ENCODE measurements at places on chromosomes 11 and 22. TPM values are rescaled to one million over a fixed set of nuclear protein-coding genes. Genes with fewer than 3 reads are reported as not detected.

Gene NUP160
- total RNA-seq: 33.7 TPM

- DNase-seq: no peak
Measured at GRCh38 chr22:28394513-28395110, 285.0 kb downstream of the TTC28 start.

DNA sequence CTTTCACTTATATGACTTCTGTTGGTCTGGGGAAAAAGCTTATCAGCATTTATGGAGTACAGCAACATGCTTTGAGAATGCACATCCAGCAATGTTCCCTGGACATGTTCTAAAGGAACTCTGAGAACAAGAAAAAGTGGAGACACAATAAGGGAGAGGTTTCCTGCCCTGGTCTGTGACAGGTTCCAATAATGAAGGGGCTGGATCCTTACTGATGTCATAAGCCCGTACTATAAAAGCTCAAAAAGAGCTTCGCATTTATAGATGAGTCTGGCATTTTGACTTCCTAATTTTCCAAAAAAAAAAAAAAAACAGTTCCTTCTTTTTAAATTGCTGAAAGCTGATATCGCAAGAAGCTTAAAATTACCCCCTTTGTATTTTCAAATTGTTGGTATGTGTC lies 129.1 kb downstream of the MPPED2 start:
- no peak for DNase-seq

DNA sequence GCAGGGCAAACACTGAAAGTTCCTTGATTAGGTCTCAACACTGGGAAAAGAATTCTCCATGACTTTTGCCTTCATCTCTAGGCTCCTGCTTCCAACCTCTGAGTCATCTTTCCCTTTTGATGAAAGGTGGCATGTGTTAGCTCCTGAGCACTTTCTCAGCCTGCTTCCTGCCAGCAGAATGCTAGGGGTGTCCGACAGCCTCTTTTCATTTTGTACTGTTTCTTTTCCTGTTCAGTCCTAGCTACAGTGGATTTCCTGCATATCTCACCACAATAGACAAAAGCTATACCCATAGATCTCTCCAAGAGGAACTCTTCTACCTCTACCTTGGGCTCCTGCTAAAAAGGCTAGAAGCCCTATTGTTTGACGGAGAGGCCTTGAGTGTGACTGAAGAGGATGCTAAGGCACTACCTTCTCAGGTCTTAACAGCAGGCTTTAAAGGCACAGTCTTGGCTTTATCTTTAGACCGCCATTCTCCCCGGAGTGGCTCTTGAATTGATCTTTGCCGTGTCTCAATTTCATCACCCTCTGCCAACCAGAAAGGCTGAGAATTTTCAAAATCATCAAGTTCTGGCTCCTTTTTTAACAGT lies 145.5 kb downstream of the RBFOX2 start:
- DNase-seq: no peak

- DNase-seq: no peak
Measured at GRCh38 chr11:101336858-101337257, 207.2 kb upstream of the PGR start.

Gene LRRC74B
- total RNA-seq: under 0.01 TPM

Gene SYCE3
- 0.54 TPM for total RNA-seq

- no peak for DNase-seq
Measured at GRCh38 chr11:41256041-41256440, 203.4 kb downstream of the LRRC4C start.

Gene TRIM49B
- not detected for total RNA-seq

DNA sequence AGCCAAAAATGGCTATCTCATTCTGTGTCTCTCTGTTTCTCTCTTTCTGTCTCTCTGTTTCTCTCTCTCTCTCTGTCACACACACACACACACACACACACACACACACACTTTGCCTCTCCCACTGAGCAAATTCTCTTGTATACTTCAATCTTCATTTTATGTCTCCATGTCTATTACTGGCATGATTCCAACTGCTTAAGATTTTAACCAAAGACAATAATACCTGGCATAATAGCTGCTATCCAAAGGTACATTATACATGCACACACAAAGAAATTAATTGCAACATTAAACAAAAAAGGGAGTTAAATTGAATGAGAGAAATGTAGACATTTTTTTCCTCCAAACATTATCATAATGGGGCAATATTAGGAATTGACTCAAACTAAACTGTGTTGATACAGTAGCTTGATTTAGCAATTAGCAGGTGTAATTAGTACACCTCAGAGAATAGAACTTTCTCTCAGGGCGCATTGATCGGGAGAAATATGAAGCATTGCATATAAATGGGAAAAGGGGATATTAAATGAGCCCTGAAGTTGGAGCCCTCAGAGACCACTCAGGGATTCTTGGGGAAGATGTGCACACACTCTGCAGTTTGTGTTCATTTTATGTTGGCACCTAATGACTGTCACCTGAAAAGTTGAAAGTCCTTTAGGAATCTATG lies 17.4 kb upstream of the SLC1A2 start:
- no peak for DNase-seq

GRCh38 chr11:128895526-128895925 lies 4.4 kb downstream of the KCNJ5 start:
- no peak for DNase-seq

- DNase-seq: no peak
Measured at GRCh38 chr22:33564683-33565082, 355.6 kb downstream of the LARGE1 start.

Gene CD3D
- 0.27 TPM for total RNA-seq

GRCh38 chr22:40030758-40031095 lies 36.0 kb downstream of the FAM83F start:
- no peak for DNase-seq

DNA sequence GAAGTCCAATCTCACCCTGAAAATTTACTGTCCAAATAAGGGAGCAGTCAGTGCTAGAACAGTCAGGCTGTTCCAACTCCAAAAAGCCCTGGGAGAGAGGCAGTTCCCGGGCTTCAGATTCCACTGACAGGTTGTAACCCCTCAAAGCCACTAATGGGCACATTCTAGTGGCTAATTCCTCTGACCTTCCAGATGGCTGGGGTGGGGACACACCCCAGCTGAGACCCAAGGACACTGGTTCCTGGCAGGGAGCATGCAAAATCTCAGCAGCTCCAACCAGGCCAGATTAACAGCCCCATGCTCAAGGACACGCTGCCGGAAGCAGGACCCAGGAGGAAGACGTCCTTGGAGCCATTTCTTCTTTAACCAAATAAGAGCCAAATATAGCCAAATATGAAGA lies 92.7 kb downstream of the RPL27A start:
- DNase-seq: no peak

Gene RNF215
- total RNA-seq: 14.0 TPM

- no peak for DNase-seq
Measured at GRCh38 chr11:17641792-17642350, 77.5 kb upstream of the MYOD1 start.

GRCh38 chr22:30289141-30289979 lies at the start of gene CASTOR1:
CASTOR1 (minus strand) TSS chr22:30289505; CDS start chr22:30289497, 8 bp downstream.
- peak; percentile 84 for DNase-seq

- no peak for DNase-seq
Measured at GRCh38 chr22:31247726-31248125, 35.6 kb downstream of the LIMK2 start.

All from hematopoietic multipotent progenitor cell (in vitro differentiated cells).